ENCODE measurements at places on chromosomes 4 and X.

DNA sequence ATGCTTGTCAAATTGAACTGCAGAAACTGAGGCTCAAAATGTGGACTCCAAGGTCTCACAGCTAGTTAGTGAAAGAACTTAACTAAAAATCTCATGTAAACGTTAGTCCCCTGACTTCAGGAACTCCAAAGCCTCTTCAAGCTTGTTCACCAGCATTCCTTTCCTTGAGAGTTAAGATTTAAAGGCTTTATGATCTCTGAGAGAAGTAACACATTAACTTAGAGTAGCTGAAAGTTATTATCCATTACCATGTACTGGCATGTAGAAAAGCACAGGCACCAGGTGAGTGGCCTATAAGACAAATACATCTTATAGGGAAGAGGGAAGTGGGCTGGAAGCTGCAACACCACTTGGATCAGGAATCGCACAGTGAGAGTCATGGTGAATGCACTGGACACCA, 15.3 kb downstream of the PARM1 start:
- DNase-seq: no peak

- DNase-seq: no peak
These were observed 16.8 kb upstream of the IRAK1 start for GRCh38 chrX:154036513-154036912.

- no peak for DNase-seq
These were observed 132.7 kb downstream of the ARHGAP10 start for GRCh38 chr4:147864607-147865006.

DNA sequence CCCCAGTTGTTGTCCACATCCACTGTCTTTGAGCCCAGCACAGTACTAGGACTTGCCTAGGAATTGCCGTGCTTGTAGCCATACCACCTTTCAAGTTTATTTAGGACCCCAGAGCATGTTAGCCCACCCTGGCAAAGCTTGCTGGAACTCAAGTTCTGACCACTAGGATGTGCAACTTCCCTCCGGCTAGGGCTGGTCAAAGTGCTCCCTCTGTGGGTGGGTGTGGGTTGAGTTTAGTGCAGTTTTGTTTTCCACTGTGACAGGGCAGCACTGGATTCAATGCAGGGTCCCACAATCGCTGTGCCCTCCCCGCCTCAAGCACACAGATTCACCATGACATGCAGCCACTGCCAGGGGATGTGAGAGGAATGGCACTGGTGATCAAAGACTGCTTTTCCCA, 96.0 kb downstream of the RASGEF1B start:
- DNase-seq: no peak

- no peak for DNase-seq
These were observed 63.3 kb downstream of the CCSER1 start for GRCh38 chr4:90190525-90190924.

DNA sequence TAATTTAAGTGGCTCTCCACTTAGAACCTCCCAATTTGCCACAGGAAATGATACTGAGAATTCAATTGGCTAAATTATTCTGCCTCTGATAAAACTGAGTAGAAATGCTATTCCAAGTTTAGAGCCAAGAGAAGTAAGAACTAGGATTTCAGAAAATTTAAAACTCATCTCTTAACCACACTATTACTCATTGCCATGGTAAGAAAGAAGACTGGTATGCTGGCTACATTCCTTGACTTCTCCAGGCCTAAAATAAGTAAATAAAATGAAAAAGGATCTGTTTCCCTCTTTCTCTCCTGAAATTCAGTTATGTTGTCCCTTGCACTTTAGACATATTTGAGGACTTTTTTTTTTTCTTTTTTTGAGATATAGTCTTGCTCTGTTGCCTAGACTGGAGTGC, 23.3 kb downstream of the ZNF280C start:
- no peak for DNase-seq

- no peak for DNase-seq
These were observed 92.5 kb downstream of the ANK2 start for GRCh38 chr4:113141901-113142346.

DNA sequence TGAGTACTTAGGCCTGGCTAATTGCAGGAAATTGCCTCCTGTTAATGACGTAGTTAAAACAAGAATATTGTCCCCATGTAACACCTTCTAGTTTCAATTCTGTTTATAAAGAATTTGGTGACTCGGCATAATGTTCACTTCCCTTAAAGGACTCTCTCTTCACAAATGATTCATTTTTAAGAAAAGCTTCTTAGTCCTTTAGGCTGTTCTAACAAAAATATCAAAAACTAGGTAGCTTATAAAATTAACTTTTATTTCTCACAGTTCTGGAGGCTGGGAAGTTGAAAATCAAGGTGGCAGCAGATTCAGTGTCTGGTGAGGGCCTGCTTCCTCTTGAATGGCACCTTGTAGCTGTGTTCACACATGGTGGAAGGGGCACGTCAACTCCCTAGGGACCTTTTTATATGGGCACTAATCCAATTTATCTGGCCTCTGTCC, 23.8 kb downstream of the COL25A1 start:
- peak; percentile 82 for DNase-seq

DNA sequence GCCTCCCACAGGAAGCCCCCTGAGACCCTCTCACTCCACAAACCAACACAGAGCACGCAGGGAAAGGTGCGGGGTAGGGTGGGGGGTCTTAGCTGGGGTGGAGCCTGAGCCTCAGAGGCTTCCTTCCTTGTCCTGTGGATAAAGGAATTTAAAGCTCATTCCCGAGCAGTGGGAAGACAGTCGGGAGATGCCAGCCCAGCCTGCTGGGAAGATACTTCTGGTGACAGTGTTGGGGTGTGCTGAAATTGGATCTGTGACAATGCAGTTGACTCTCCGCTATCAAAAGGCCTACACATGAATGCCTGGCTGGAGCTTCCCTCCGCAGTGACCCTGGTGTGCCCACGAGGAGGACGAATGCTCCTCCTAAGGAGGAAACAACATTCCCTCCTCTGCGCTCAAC, 45.5 kb downstream of the JAKMIP1 start:
- no peak for DNase-seq

DNA sequence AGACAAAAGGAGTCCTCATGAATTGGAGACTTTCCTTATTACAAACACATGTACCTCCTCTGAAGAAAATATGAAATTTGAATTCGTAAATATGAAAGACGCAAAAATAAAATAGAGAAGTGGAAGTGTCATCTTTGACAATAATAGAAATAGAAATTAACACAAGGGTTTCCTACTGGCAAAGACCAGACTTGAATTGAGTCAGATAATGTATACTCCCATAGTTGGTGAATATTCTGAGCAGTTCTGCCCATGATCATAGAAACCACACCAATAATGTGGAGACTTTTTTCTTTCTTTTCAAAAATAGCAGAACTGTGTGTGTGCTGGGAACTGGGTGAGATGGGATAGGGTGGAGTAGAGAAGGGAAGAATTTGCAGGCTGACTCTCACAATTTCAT, 277.7 kb upstream of the TET2 start:
- no peak for DNase-seq

GRCh38 chr4:185787926-185788679, 23.9 kb downstream of the SORBS2 start:
- DNase-seq: no peak

- peak; percentile 43 for DNase-seq
These were observed 6.0 kb downstream of the PDLIM5 start for GRCh38 chr4:94457692-94458106.

GRCh38 chr4:33425936-33426335, 2705.8 kb downstream of the PCDH7 start:
- DNase-seq: no peak

DNA sequence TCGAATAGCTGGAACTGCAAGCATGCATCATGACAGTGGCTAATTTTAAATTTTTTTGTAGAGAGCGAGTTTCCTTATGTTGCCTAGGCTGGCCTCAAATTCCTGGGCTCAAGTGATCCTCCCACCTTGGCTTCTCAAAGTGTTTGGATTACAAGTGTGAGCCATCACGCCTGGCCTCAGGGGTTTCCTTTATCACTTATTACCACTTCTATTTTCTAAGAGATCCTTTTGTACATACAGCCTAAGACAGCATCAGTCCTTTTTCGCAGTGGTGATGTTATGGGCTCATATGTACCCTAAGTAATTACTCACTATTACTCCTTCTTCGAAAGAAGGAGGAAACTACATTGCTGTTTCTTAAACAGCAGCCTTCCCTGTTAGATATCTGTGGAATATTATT, 54.1 kb upstream of the CDKN2AIP start:
- no peak for DNase-seq

- DNase-seq: no peak
These were observed 22.7 kb downstream of the JAKMIP1 start for GRCh38 chr4:6177587-6178197.

GRCh38 chr4:113825272-113825671, 63.7 kb upstream of the CAMK2D start:
- DNase-seq: peak; percentile 32

GRCh38 chrX:105973387-105973739, 65.2 kb downstream of the SERPINA7 start:
- peak; percentile 8 for DNase-seq

GRCh38 chr4:153111426-153112040, 92.7 kb upstream of the TRIM2 start:
- no peak for DNase-seq

- DNase-seq: no peak
These were observed 441.0 kb downstream of the GPM6A start for GRCh38 chr4:175371091-175371490.

DNA sequence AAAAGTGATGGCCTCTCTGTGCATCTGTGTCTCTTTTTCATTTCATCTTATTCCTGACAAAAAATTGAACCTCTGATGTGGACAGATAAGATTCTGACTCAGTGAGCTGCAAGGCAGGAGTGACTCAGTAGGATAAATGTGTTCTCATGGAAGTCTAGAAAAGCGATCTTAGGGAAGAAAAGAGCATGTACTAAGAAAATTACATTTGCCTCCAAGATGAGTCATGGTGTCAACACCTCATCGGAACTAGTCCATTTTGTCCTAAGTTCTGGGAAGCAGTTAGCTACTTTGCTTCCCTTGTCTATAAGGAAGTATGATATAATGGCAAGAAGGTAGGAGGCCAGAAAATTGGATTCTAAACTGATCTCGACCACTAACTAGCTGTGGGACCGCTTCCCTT, 83.5 kb upstream of the AFF2 start:
- DNase-seq: no peak

GRCh38 chrX:152528193-152528592, 77.1 kb upstream of the GABRA3 start:
- DNase-seq: no peak

DNA sequence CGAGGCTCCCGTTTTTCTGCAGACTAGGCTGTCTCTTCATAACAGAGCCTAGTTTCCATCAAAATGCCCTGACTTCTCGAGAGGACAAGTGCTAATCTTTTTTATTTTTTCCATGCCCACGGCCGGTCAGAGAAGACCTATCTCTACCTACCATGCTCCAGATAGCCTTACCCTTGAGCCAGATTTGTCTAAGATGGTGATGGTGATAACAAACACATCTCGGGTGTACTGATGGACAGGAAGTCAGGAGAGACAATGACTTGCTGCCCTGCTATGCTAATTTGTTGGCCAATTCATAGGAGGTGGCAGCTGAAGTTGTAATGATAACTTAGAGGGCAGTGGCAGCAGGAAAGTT, 42.2 kb upstream of the NKRF start:
- DNase-seq: no peak

- peak; percentile 50 for DNase-seq
These were observed 88.1 kb downstream of the CAMK2D start for GRCh38 chr4:113673450-113673849.

DNA sequence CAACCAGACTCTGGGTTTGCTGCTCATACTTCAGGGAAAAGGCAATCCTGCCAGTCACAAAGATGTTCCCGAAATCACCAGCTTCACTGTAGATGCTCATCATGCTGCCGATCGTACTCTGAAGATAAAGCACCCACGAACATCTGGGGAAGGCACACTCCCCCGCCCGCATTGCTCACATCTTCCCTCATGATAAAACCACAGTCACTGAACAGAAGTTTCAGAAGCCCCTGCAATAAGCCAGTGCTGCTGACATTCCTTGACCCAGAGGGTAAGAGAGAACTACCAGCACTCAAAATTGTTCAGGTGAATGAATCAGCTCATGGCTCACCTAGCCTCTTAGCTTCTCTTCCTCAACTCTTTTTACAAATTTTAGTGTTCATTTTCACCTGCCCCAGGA, 43.1 kb downstream of the SRPX2 start:
- peak; percentile 51 for DNase-seq

GRCh38 chr4:187929024-187929423, 66.5 kb upstream of the ZFP42 start:
- DNase-seq: no peak

DNA sequence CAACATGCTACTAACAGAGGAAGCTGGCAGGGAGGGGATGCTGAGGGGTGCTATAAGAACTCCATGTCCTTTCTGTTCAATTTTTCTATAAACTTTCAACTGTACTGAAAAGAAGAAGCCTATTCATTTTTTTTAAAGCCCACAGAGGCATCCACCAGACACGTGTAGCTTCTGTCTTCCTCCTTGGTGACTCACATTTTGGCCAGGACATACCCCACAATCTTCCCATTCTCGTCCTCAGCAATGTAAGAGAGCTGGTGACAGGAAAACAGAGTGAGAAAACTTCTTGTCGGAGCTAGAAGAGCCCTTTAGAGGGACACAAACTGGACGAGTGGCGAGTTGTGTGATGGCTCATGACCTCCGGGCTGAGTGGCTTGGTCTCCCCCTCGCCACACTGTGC, 1.1 kb downstream of the NAA10 start:
- peak; percentile 32 for DNase-seq

All from OCI-M1 (cell line).